ENCODE measurements at places on chromosomes 12 and 14. TPM values are rescaled to one million over a fixed set of nuclear protein-coding genes. Genes with fewer than 3 reads are reported as not detected.
A peak's percentile ranks its signal among the peaks of the same experiment; 100 is the strongest.

The CHGA gene
- total RNA-seq, result 0.98 TPM

The RPL10L gene
- total RNA-seq, result not detected

DNA sequence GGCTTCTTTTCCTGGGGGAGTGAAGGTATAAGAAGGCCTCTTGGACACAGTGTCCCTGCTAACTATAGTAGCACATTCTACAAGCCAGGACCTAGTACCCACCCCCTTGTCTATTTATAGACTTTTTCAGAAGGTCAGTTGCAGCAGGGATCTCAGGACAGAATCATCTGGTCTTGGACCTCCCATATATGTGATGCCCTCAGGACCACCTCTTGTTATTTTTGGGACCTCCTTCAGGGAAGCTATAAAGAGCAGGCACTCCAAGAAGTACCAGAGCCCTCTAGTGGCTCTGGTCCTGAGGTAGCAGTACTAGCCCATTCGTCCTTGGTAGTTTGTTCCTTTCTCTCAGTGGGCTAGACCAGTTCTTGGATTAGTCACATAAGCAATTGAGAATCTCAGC is 4.3 kb downstream of the COQ10A start:
- DNase-seq, result no peak

- no peak for DNase-seq
These were observed 40.6 kb upstream of the RBM19 start for GRCh38 chr12:114006482-114007425.

The SCN8A gene
- 0.32 TPM for total RNA-seq

GRCh38 chr12:118409834-118410233 is 33.5 kb downstream of the SUDS3 start:
- no peak for DNase-seq

- DNase-seq, result no peak
These were observed 177.6 kb downstream of the PDZRN4 start for GRCh38 chr12:41365653-41366171.

- DNase-seq, result no peak
These were observed 20.0 kb downstream of the BEST3 start for GRCh38 chr12:69679119-69679518.

The RTL1 gene
- total RNA-seq, result not detected

DNA sequence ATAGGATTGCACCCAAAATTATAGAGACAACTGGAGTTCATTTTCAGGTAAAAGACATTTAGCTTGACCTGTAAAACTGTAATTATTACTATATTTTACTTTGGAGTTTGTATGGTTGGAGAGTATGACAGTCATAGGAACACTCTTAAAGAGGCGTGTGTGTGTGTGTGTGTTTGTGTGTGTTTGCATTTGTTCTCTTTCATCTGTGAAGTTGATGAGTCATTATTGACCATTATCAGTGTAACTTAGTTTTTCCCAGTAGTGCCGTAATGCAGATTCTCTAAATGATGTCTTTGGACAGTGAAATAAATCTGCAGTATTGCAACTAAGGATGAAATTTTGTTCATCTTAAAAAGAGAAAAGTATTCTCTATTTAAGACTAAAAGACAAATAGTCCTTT is 13.0 kb downstream of the WASHC4 start:
- no peak for DNase-seq

The MFAP5 gene
- 42.0 TPM for total RNA-seq

GRCh38 chr12:68334132-68334531 is 2.0 kb upstream of the MDM1 start:
- no peak for DNase-seq

The MAPK1IP1L gene
- 60.4 TPM for total RNA-seq

DNA sequence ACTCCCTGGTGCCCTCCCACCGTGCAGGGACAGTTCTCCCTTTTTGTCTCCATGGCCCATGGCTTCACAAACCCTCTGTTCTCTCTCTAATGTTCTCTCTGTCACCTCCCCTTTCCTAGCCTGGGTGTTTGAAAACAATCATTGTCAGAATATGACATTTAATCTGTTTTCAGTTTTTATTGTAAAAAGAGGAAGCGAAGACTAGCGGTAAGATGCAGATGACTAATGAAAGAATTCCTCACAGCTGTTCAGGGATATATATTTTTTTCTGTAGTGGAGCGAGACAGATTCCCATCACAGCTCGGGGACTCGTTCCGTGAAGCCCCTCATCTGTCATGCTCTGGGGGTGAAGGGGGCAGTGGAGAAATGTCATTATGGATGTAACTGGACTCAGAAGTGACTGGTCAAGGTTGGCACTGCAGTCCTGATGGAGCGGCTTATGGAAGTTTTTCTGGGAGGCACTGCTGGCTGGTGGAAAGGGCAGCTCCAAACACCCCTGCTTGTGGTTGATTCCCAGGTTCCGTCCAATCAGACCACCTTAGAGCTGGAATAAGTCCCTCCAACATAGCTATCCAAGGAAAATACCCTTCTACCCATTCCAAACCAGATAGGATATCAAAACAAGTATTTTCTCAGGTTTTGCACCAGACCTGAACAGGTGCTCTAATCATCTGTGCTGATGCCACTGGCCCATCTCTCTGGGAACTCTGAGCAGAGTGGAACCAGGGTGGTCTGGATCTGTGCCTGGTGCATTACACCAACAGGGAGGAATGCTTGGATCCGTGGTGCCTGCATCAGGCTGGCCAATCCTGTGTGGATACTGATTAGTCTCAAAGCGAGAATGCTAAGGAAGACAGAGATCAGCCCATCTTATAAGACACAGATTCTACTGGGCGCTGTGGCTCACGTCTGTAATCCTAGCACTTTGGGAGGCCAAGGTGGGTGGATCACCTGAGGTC is 84.7 kb downstream of the GPATCH2L start:
- DNase-seq, result no peak

GRCh38 chr12:115606040-115606439 is 671.5 kb downstream of the MED13L start:
- DNase-seq, result no peak

DNA sequence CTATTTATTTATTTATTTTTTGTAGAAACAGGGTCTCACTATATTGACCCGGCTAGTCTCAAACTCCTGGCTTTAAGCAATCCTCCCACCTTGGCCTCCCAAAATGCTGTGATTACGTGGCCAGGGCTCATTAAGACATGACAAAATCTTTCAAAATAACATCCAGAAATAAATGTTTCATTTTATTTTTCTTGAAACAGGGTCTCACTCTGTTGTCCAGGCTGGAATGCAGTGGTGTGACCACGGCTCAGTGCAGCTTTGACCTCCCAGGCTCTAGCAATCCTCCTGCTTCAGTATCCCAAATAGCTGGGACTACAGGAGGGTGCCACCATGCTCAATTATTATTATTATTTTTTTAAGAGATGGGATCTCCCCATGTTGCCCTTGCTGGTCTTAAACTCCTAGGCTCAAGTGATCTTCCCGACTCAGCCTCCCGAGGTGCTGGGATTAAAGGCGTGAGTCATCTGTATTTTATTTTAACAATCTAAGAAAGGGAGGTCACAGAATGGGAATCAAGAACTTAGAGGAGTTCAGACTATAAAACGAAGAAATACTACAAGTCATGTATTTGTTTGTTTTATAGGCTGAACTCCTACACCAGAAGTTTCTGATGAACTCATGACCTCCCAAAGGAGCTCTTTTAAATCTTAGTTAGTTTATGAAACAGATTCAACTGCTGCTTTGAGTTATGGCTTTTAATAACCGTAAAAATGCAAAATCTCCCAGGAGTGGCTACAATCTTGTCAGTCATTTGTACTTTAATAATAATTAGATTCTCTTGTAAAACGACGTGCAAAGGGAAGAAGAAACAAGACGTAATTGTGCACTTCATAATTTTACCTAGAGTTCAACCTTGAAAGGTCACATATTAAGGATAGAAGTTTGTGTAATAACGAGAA is 2.1 kb upstream of the TMEM263 start:
- DNase-seq, result no peak

The KLRC2 gene
- total RNA-seq, result 2.1 TPM

GRCh38 chr12:53102883-53103807 is at the start of gene SOAT2:
TSS of gene SOAT2 (plus strand) at chr12:53103486. CDS start at chr12:53103578, 92 bp downstream.
- DNase-seq, result no peak

The CACNA1C gene
- 9.5 TPM for total RNA-seq

- DNase-seq, result no peak
These were observed 11.5 kb downstream of the DCP1B start for GRCh38 chr12:1992732-1993131.

DNA sequence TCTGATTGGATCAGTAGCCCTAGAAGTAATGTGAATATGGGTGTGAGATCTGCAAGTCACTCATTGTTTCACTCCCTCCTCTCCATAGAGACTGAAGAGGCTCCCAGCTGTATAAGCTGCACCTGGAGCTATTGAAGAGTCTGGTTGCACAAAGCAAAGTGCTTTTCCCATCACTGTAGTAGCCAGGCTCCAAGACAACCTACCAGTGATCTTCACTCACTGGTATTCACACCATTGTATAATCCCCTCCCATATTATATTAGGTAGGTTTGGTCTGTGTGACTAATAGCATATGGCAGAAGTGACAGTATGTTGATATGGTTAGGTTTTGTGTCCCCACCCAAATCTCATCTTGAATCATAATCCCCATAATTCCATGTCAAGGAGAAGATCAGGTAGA is 64.4 kb downstream of the ZFC3H1 start:
- no peak for DNase-seq

- DNase-seq, result peak; percentile 59
These were observed 18.9 kb upstream of the POC1B start for GRCh38 chr12:89544681-89545184.

The PHETA1 gene
- total RNA-seq, result 6.6 TPM

The PYGL gene
- total RNA-seq, result 53.6 TPM

DNA sequence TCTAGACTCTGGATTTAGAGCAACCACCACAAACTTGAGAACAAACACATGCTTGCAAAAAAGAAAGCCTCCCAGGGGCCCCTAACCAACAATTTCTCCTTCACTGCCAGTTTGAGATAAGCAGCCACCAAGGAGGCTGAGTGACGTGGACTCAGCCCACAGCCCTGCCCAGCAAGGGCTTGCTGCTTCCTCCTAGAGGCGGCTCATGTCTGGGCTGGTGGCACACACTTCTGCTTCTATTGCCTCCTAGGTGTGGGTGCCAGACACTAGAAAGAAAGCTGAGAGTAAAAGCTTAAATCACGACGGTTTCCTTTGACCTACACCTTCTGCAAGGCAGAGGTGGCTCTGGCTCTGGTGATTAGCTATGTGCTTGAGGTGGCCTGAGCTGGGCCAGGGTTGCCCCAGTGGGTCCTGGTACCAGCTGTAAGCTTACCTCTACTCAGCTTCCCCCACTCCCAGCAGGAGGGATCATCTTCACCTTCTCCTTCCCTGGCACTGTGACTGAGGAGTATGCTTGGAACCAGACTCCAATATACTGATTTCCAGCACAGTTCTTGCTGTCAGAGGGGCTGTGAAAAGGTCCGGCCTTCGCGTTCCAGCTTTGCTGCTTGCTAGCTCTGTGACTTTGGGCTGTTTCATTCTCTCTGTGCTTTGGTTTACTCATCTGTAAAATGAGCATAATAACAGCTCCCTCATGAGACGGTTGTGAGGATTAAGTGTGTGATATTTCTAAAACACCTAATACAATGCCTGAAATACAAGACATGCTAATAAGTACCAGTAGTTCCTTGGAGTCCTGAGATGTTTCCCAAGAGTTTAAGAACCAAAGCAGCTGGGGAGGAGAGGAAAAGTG is 89.7 kb upstream of the PARP11 start:
- no peak for DNase-seq

GRCh38 chr14:93331002-93331727 is 1.7 kb downstream of the BTBD7 start:
- no peak for DNase-seq

- DNase-seq, result no peak
These were observed 233.0 kb downstream of the SLC41A2 start for GRCh38 chr12:104724992-104725585.

DNA sequence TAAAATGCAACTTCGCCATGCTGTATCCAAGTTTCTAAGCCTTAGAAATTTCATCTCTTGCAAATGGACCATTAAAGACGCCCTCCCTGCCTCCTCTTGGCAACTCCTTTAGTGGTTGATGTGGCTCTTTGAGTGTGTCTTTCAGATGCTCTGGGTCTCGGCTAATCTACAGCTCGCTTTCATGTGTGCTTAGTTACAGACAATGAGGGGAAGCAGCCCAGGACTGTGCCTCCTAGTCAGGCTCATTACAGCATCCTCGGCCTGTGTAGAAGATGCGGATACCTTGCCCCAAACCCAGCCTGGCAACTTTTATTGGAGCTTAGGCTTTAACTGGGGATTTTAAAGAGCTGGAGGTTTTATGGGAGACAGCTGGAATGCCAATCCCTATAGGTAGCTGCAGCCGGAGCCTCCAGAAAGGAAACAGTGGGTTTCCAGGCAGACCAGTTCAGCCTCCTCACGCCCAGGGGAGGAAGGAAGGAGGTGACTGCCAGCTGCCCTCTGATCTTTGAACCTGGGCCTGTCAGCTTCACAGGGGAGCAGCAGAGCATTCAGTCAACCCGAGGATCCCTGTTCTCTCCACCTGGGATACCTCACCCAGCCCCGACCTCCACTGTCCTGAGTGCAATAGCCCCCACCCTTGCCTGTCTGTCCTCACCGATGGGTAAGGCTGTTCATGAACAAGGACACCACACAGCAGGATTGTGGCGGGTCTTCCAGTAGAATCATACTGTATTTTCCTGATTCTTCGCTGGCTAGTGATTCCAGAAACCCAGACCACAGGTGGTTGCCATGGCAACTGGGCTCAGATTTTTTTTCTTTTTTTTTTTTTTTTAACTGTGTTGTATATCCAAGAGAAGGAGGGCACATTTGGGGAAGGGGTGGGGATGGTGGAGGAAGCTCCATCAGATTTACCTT is 638.5 kb downstream of the MED13L start:
- DNase-seq, result no peak

The MYH7 gene
- not detected for total RNA-seq

GRCh38 chr14:35366521-35366976 is 38.0 kb downstream of the NFKBIA start:
- no peak for DNase-seq

GRCh38 chr14:21867541-21867940 is 193.9 kb upstream of the OR4E1 start:
- no peak for DNase-seq

- no peak for DNase-seq
These were observed 218.2 kb downstream of the PRKD1 start for GRCh38 chr14:29709490-29709889.

GRCh38 chr14:77738559-77739250 is 22.3 kb downstream of the SNW1 start:
- no peak for DNase-seq

GRCh38 chr14:81018684-81019083 is 63.3 kb downstream of the TSHR start:
- DNase-seq, result no peak

DNA sequence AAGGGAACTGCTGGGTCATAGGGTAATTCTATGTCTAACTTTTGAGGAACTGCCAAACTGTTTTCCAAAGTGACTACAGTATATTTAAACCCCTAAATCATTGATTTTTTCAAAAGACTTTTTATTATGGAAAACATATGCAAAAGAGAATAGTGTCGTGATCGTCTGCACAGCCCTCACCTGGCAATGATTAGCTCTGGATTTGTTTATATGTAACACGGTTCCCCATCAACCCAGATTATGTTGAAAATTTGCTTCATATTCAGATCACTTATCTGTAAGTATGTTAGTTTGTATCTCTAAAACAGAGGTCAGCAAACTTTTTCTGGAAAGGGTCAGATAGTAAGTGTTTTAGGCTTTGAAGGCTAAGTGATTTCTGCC is 52.7 kb downstream of the CCDC92 start:
- no peak for DNase-seq

The SLC35E3 gene
- 10.5 TPM for total RNA-seq

The BCL2L14 gene
- 0.29 TPM for total RNA-seq
